ENCODE measurements at places on chromosomes 13 and 19.

GRCh38 chr13:94210816-94211215 is 268.7 kb downstream of the DCT start:
- H3K4me3 ChIP-seq: no peak overlapping the region
- no peaks in the 10 kb centered on the region for H3K36me3 ChIP-seq
- H3K4me1 ChIP-seq: no peaks in the 10 kb centered on the region
- H3K27ac ChIP-seq: no peak overlapping the region

DNA sequence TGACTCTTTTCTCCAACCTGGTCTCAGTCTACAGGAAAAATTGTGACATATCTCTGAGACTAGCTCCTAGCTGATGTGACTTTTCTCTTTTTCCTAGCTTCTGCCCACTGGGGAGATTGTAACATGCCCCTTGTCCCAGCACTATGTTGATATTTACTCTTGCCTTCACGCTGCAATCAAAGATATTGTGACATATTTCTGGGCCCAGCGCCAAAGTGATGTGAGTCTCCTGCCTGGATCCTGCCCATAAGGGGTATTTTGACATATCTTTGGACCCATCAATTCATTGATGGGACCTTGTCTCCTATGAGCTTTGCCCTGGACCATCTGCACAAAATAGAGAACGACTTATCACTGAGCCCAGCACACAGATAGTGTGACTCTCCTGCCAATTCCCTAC is 41.1 kb downstream of the ZNF729 start:
- no peak for DNase-seq
- H3K4me1 ChIP-seq: no peaks in the 10 kb centered on the region
- no peaks in the 10 kb centered on the region for H3K36me3 ChIP-seq
- no peaks in the 10 kb centered on the region for H3K27me3 ChIP-seq
- H3K4me3 ChIP-seq: no peak overlapping the region

DNA sequence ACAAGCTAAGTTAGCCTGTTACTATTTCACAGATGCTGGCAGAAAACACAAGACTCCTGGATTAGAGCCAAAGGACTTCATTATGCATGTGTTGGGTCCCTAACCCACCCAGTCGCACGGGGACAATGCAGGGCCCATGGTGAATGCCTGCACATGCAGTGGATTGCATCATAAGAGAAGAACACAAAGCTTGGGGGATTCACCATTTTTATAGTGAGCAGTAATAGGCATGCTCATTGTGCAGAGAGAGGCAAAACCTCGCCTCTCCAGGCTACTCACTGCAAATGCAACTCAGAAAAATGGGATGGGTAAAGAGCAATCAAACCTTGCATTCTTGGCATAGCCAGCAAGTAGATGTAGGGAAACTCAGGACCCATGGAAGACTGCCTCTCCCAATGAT is 115.8 kb downstream of the DIAPH3 start:
- no peaks in the 10 kb centered on the region for H3K27me3 ChIP-seq
- no peak overlapping the region for H3K27ac ChIP-seq
- no peaks in the 10 kb centered on the region for H3K4me1 ChIP-seq
- DNase-seq: no peak
- no peaks in the 10 kb centered on the region for H3K36me3 ChIP-seq
- no peak overlapping the region for H3K4me3 ChIP-seq

- no peaks in the 10 kb centered on the region for H3K27me3 ChIP-seq
- H3K4me1 ChIP-seq: no peaks in the 10 kb centered on the region
- DNase-seq: no peak
- no peaks in the 10 kb centered on the region for H3K36me3 ChIP-seq
Measured at GRCh38 chr19:30488191-30488590, 116.0 kb downstream of the ZNF536 start.

GRCh38 chr13:110869805-110870706 is 44.8 kb downstream of the ANKRD10 start:
- peak overlapping the region; percentile 57 for H3K27ac ChIP-seq
- no peaks in the 10 kb centered on the region for H3K27me3 ChIP-seq
- peaks cover 21% of the 10 kb centered on the region for H3K4me1 ChIP-seq
- no peak overlapping the region for H3K4me3 ChIP-seq
- DNase-seq: peak; percentile 100

- no peak overlapping the region for H3K27ac ChIP-seq
- H3K36me3 ChIP-seq: no peaks in the 10 kb centered on the region
- no peak for DNase-seq
- no peak overlapping the region for H3K4me3 ChIP-seq
- no peaks in the 10 kb centered on the region for H3K4me1 ChIP-seq
Measured at GRCh38 chr13:35530147-35530546, 53.7 kb upstream of the MAB21L1 start.

GRCh38 chr19:17999684-18000479 is 8.1 kb upstream of the ARRDC2 start:
- no peaks in the 10 kb centered on the region for H3K4me1 ChIP-seq
- peaks cover 3% of the 10 kb centered on the region for H3K27me3 ChIP-seq
- no peak overlapping the region for H3K27ac ChIP-seq
- H3K36me3 ChIP-seq: no peaks in the 10 kb centered on the region
- no peak overlapping the region for H3K4me3 ChIP-seq
- no peak for DNase-seq

- H3K4me3 ChIP-seq: no peak overlapping the region
- H3K27me3 ChIP-seq: no peaks in the 10 kb centered on the region
- H3K4me1 ChIP-seq: no peaks in the 10 kb centered on the region
Measured at GRCh38 chr13:66312312-66313087, 917.6 kb downstream of the PCDH9 start.

DNA sequence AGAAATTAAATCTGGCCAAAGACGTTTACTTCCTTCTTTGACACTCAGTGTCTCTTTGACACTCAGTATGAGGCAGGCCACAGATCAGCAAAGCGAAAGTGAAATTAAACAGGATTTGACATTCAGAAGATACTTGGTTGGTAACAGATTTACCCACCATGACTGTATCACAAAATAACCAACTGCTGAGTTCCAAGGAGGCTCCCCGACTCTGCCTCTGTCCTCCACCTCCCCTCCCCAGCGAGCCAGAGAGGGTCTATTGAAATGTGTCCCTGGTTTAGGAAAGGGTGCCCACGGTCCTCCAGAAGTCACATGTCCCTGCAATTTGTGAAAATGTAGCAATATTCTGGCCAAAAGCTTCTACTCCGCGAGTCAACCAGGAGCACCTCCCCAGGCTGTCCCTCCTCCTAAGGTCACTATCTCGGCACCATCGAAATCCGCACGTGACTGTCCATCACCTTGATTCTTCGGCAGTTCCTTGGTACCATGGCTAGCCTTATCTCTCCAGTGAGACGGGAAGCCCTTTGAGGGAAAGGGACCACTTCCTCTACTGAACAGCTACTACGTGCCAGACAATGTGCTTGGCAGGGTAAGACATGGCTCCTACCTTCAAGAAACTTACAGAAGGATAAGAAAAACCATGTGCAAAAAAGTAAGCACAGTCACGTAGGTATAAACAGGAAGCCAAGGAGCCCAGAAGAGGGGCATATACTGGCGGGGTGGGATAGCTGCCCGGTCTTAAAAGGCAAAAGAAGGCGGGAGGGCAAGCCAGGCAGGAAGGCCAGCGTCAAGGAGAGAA is 1.5 kb downstream of the N4BP2L1 start:
- no peak overlapping the region for H3K27ac ChIP-seq
- H3K36me3 ChIP-seq: no peaks in the 10 kb centered on the region
- peaks cover 3% of the 10 kb centered on the region for H3K4me1 ChIP-seq
- peaks cover 5% of the 10 kb centered on the region for H3K27me3 ChIP-seq
- peak; percentile 43 for DNase-seq

Measured in trophoblast cell (in vitro differentiated cells and primary cell).